Stimulated activated CD8-positive, alpha-beta memory T cell treated with anti-CD3 and anti-CD28 coated beads, Interleukin-12 subunit alpha, Interleukin-12 subunit beta, amount 100 ng/mL, for 4 hours (primary cell): ENCODE measurements at places on chromosomes 5 and 9.

DNA sequence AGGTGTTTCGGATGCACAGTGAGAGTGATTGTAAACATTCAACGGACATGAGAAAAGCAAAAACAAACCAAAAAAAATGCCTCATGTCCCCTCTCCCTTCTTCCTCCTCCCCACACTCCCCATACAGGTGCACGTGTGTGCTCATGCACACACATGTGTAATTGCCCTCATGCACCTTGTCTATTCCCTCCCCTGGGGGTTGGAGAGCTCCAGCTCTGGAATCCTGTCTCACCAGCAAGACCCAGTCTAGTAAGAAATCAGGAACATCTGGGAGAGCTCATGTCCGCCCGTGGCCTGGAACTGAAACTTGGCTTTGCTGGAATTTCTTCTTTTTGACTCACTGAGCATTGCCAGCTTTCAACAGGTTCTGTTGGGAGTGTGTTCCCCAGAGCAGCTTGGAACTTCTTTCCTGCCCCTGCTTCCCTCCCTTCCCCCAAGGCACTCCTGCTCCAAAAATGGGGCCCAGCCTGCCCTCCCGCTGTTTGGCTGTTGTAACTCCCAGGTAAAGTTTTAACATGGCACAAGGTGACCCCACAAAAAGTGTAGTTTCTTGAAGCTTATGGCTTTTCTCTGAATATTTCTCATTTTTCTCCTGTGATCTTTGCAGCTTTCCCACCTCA lies 190.1 kb downstream of the NR3C1 start:
- DNase-seq, result no peak

DNA sequence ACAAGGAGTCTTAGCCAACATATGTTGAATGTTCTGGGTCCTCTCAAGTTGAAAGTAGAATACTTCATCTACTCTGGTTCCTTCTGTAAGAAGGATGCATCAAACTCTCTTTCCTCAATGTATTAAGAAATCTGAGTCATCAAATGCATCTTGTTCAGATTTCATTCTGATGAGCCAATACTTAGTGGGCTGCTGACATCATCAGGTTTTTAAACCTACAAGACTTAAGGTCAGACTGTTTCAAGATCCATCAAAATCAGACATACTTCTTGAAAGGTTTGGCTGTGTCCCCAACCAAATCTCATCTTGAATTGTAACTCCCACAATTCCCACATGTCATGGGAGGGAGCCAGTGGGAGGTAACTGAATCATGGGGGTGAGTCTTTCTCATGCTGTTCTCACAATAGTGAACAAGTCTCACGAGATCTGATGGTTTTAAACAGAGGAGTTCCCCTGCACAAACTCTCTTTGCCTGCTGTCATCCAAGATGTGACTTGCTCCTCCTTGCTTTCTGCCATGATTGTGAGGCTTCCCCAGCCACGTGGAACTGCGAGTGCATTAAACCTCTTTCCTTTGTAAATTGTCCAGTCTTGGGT lies 168.8 kb downstream of the RAPGEF6 start:
- no peak for DNase-seq

DNA sequence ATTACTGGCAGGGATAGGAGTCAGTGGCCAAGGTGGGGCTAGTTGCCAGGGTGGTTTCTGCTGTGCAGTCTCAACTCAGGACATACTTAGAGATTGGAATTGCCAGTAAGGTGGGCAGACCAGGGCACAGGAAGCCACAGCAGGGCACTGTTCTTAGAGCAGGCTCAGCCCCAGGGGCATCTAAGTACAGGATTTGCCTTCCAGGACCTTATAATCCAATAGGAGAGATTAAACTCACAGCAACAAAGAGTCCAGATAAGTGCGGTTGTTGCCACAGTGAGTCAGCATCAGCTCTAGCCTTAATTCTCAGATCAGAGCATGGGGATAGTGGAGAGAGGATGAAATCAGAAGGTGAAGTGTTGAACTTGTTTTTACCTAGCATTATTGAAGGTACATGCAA lies 265.8 kb upstream of the TRPC7 start:
- no peak for DNase-seq

- DNase-seq, result no peak
These were observed 7.5 kb downstream of the RPS6 start for GRCh38 chr9:19372567-19372966.

- DNase-seq, result peak; percentile 55
These were observed at the start of gene ABLIM3 for GRCh38 chr5:149141224-149141956. TSS of gene ABLIM3 (plus strand) at chr5:149141493. CDS start at chr5:149142096, 603 bp downstream.

GRCh38 chr9:76576344-76576743 lies 117.4 kb downstream of the GCNT1 start:
- DNase-seq, result peak; percentile 59

DNA sequence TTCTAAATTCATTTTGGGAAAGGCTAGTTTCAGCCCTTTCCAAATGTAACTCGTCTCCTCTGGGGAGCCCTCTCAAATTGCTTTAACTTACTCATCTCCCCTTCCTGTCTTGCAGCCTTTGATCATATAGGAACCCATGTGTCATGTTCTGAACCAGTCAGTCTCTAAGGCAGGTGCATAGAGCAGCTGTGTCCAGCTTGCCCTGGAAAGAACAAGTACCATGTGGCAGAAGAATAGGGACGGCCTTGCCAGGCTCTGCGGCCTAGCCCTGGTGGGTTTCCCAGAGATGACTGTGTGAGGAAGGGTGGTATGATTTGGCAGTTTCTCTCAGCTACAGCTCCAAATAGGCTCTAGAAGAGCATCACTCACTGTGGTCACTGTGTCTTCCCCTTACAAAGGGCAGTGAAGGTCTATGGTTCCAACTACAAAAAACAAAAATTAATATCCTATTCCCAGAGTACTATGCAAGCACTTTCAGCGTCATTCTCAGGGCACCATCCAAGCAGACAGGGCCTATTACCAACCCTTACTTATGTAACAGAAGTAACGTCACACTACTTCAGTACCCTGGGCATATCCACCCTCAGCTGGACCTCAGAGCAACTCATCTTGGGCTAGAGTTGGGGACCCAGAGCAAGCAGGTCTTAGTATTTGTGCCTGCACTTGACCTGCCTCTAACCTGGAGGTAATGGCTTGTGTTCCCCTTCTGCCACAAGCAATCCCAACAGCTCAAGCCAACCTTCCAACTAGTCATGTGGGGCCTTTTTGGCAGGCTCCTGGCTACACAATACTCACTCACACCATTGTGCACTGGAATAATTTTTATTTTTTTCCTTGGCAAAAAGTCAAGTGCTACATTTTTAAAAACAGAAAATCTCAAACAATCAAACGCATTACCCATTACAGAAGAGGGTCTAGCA lies 37.2 kb upstream of the UBAP2 start:
- DNase-seq, result no peak

- DNase-seq, result no peak
These were observed 306.4 kb downstream of the NTRK2 start for GRCh38 chr9:84975926-84976325.

GRCh38 chr5:78799266-78800017 lies 150.9 kb upstream of the LHFPL2 start:
- no peak for DNase-seq

- no peak for DNase-seq
These were observed 158.9 kb downstream of the SAXO1 start for GRCh38 chr9:18874069-18874468.

- DNase-seq, result no peak
These were observed 105.5 kb upstream of the CPEB4 start for GRCh38 chr5:173782671-173783101.

GRCh38 chr5:134554319-134555222 lies 29.1 kb downstream of the JADE2 start:
- peak; percentile 43 for DNase-seq

DNA sequence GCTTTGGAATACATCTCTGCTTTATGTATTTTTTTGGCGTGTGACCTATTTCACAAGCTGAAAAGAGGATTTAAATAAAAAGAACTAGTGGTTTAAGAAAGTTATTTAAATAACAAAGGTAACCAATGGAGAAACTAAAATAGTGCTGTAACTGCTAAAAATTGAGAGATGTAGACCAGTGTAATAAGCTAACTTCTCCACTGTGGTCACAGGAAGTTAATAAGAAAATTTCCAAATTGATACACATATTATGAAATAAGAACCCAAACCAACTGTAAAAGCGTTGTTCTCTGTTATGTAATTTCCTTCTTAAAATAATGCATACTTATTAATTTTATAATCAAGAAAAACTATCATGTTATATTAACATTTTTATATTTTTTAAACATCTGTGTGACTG lies 29.1 kb upstream of the ZFAND5 start:
- DNase-seq, result no peak

DNA sequence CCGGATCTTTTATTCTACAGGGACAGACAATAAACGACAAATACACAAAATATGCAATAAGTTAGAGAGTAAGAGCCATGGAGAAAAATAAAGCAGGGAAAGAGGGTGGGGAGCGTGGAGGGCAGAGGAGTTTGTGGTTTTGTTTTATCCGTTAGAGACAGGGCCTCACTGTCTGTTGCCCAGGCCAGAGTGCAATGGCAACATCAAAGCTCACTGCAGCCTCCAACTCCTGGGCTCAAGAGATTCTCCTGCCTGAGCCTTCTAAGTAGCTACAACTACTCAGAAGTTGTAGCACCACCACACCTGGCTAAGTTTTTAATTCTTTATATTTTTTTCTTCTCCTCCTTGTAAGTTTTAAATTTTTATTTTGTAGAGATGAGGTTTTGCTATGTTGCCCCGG lies 54.5 kb upstream of the CTNNA1 start:
- no peak for DNase-seq

- no peak for DNase-seq
These were observed 88.7 kb downstream of the NTNG2 start for GRCh38 chr9:132250324-132251262.

- no peak for DNase-seq
These were observed 329.2 kb downstream of the RAB3C start for GRCh38 chr5:58912116-58912515.

DNA sequence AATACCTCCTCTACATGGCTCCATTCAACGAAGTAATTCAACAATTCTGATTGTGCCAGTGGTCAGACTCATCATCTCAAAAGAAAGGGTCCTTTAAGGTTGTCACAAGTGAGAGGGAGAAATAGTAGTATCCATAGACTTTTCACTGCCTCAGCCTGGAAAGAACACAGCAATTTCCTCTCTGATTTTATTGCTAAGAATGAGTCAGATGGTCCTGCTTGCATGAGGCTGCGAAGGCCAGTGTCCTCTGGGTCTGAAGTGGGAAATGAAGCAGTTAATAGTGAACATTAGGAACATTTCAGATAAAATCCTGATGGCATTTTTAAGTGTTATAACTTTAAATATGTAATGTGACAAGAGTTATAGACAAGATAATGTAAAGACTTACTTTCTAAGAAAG lies 979.0 kb downstream of the EFNA5 start:
- no peak for DNase-seq

- no peak for DNase-seq
These were observed 32.2 kb downstream of the PDE6A start for GRCh38 chr5:149912226-149912871.

GRCh38 chr5:61256474-61256873 lies 75.6 kb upstream of the ZSWIM6 start:
- no peak for DNase-seq

- DNase-seq, result no peak
These were observed 284.1 kb downstream of the NFIB start for GRCh38 chr9:14029806-14030374.

DNA sequence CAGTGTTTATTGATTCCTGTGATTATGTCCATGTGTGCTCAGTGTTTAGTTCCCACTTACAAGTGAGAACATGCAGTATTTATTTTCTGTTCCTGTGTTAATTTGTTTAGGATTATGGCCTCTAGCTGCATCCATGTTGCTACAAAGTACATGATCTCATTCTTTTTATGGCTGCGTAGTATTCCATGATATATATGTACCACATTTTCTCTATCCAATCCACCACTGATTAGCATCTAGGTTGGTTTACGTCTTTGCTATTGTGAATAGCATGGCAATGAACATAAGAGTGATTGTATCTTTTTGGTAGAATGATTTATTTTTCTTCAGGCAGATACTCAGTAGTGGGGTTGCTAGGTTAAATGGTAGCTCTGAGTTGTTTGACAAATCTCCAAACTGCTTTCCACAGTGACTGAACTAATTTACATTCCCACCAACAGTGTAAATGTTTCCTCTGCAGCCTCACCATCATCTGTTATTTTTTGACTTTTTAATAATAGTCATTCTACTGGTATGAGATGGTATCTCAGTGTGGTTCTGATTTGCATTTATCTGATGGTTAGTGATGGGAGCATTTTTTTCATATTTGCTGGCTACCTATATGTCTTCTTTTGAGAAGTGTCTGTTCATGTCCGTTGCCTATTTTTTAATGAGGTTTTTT lies 47.5 kb upstream of the ELL2 start:
- DNase-seq, result no peak

- no peak for DNase-seq
These were observed 98.8 kb upstream of the NR4A3 start for GRCh38 chr9:99722877-99723276.

DNA sequence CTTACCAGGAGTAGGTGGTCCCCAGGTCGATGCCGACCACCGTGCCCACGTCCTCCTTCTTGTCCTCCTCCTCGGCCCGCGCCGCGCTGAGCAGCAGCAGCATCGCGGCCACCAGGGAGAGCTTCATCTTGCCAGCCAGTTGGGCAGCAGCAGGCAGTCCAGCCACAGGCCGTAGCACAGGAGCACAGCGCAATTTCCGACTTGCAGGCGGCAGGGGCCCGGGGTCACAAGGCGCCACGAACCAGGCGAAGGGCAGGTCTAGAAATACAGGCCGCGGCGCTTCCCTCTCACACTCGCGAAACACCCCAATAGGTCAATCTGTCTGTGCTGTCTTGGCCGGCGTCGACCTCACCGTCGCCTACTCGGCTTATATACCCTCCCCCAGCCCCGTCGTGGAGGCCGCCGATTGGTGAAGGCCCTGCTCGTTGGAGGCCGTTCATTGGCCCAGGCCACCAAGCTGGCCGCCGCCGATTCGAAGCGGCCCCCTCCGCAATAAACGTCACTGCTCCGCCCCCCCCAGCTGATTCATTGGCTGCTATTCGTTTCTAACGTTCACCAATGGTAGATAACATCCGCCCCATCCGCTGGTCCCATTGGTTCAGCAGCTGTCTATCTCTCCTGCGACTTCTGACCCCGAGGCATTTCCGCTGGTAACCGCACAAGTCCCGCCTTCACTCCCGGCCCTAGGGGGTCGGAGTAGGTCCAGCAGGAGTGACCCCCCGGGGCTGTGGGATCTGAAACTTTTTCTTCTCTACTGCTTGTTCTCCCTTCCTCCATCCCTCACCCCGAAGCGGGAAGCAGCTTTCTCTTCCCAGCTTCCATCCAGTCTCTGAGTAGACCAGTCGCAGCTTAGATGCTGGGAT lies at the start of gene HSPA5:
Gene HSPA5, minus strand, starts transcription at position 344 of the 863 bp plus-strand sequence. Its CDS starts 217 bp downstream, at position 127.
- peak; percentile 99 for DNase-seq

DNA sequence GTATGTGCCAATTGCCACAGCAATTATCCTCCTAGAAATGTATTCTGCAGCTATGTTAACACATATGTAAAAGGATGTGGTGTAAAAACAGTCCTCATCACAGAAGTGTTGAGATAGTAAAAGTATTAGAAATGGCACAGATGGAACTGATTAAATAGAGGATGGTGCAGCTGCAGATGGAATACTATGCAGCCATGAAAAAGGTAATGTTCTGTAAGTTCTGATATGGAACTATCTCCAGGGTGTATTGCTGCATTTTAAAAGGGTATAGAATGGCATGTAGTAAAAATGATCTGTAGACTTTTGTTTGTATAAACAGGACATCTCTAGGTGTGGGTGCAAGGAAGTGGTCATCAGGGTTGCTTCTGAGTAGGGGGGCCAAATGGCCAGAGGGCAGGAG lies 63.0 kb upstream of the PHYKPL start:
- DNase-seq, result no peak

GRCh38 chr9:114081441-114082016 lies 3.4 kb upstream of the AMBP start:
- no peak for DNase-seq

GRCh38 chr5:14816374-14816998 lies 55.1 kb downstream of the ANKH start:
- no peak for DNase-seq
